ENCODE measurements at places on chromosomes 3 and 15.

GRCh38 chr3:132289316-132289715 lies 27.9 kb upstream of the ACP3 start:
- no peak for DNase-seq

DNA sequence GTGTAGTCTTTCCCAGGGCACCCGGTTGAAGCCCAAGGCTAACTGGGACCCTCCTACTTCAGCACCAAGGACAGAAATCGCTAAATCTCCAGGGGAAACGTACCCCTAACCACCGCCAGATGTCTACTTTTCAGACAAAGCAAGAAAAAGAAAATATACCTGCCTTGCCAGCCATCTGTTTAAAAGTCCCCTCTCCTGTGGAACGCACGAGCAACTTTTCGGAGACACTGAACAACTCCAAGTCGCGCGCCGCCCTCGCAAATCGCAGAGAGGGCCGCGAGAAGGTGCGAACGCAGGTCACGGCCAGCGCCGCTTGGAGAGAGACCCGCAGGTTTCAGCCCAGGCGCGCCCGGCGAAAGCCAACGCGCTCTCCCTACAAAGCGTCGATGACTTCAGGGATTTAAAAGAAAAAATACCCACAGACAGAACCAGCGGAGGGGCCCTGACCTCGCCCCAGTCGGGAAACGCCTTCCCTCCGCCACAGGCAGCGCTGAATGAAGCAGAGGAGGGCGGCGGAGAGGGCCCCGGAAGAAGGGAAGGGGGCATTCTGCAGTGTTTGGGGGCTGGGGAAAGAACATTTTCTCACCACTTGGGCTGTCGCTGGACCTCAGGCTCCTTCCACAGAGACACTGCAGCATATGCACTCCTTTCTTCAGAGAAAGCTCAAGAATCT lies 213.1 kb downstream of the FGF12 start:
- DNase-seq: no peak

DNA sequence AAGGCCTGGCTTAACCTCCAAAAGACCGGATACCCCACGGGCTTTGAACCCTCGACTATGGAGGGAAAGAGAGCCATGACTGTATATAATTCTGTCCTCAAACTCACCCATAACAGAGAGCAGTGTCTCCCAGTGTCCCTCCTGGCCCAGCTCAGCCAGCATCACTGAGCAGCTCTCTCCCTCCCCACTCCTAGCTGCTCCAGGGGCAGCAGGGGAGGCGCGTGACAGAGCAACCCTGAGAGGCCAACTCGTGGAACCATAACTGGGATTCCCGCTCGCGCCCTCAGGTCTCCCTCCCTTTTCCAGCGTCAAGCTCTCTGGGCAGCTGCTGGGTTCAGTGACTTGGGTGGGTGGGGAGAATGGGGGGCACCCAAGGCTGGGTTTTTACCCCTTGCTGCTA lies 561 bp upstream of the CPLX3 start:
- no peak for DNase-seq

GRCh38 chr15:74382004-74382816 lies 14.8 kb upstream of the CYP11A1 start:
- DNase-seq: peak; percentile 53

GRCh38 chr3:48275287-48276027 lies 34.6 kb downstream of the ZNF589 start:
- DNase-seq: no peak

DNA sequence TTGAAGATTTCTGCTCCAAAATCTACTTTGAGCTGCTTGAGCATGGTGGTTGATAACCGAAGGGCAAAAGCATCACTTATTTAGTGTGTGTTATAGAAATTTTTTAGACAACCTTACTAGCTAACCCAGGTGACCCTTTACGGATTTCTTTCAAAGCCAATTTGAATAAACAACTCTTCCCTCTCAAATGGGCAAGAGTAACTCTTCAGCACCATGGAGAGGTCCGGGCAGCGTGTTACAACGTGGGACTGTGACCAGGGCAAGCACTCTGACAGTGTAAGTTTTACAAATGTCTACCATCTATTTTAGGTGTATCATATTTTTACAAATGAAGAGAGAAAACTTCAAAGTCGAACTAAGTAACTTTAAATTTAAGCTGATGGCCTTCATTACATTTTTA lies 471.8 kb downstream of the MFSD1 start:
- DNase-seq: no peak

DNA sequence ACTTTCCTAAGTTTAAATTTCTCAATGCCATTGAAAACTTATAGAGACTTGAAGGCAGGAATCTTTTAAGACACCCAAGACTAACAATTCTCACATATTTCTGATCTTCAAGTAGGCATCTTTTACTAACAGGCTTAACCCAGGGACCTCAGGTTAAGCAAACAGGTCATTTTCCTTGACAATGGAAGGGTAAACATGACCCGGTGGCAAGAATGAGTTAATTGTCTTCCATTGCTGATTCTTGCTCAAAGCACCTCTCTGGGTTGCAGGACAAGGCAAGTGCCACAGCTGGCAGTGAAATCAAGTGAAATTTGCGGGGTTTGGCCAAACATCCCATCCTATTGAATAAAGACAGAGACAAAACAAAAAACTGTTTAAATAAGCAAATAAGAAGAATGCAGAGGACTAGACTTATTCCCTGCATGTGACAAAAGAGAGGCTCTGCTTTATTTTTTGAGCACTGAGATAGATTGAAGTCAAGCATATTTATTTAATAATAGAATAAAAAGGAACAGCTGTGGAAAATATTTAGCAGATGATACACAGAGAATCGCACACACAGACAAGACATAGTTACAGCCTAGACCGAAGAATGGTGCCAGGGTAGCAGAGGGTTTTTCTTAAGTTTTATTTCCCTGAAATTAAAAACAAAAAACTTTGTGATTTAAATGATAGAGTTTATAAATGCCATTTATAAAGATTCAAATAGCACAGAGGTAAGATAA lies 56.0 kb upstream of the MITF start:
- DNase-seq: no peak

- DNase-seq: no peak
Observed at GRCh38 chr15:96353930-96354730, 23.6 kb downstream of the NR2F2 start.

DNA sequence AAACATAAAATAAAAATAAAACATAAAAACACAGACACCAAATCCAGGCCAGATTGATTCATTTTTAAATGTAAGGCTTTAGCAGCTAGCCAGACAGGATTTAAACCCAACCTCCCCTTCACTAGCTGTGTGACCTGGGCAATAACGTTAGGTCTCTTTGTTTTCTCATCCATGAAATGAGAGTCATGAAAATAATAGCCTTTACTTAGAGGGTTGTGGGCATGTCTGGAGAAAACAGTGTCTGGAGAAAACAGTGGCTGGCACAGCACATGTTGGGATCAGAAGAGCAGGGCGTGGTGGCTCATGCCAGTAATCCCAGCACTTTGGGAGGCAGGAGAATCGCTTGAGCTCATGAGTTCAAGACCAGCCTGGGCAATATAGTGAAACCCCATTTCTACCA lies 1.9 kb upstream of the DPPA4 start:
- no peak for DNase-seq

- DNase-seq: no peak
Observed at GRCh38 chr15:95175914-95176658, 944.7 kb downstream of the MCTP2 start.

- DNase-seq: no peak
Observed at GRCh38 chr3:17741621-17742101, 770 bp downstream of the TBC1D5 start.

DNA sequence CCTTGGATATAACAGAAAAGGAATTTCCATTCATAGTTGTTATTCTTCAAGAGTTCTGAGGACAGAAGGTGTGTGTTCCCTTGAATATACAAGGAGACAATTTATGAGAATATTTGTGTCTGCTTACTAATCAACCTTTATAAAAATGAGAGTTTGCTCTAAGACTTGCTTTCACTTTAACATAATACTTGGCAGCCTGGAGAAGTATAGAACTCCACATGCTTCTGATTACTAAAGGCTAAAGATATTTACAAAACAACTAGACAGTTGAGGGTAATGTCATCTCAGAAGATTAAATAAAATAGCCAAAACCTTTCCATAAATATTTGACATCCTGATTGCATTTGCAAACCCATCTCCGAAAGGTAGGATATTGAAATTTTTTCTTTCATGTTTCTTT lies 727.1 kb upstream of the NAALADL2 start:
- no peak for DNase-seq

- DNase-seq: no peak
Observed at GRCh38 chr15:28979208-28979841, 93.6 kb downstream of the APBA2 start.

GRCh38 chr15:71146580-71146982 lies 31.3 kb downstream of the THSD4 start:
- no peak for DNase-seq

DNA sequence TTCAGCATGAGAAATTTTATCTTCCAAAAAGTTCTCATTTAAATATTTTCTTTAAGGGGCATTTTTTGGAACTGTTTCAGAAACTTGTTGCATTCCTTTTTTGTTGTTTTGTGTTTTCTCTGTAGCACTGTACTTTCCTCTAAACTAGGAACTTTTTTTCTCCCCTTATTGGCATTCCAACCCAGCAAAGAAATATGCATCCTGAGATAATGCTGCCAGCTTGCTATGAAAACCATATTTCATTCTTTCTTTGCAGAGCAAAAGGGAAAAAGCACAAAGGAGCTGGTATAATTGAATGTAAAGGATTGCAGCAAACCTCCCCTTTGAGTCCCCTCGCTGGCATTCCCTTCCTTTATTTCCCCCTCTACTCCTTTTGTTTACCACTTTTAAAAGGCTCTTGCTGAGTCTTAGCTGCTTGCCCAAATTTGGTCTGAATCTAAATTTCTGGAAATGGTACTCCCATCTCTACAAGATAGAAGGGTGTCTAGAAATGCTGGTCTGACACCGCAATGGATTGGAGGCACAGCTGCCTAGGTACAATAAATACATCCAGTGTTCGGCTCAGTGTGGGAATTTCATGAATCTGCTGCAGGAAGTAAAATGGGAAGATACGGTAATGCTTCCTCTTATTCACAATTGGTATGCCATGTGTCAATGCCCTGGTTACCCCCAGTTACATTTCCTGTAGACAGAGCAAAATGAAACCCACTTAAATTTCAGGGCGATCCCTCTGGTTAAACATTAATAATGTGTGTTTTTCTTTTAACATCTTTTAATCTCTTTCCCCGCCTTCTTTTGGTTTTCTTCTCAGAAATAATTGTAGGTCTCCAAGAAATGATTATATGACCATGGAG lies 156.6 kb downstream of the MEIS2 start:
- no peak for DNase-seq

GRCh38 chr15:60374209-60374608 lies 23.6 kb downstream of the ANXA2 start:
- DNase-seq: no peak

GRCh38 chr15:67030036-67030762 lies 35.2 kb upstream of the SMAD3 start:
- no peak for DNase-seq

- no peak for DNase-seq
Observed at GRCh38 chr3:177694316-177694715, 497.0 kb upstream of the TBL1XR1 start.

DNA sequence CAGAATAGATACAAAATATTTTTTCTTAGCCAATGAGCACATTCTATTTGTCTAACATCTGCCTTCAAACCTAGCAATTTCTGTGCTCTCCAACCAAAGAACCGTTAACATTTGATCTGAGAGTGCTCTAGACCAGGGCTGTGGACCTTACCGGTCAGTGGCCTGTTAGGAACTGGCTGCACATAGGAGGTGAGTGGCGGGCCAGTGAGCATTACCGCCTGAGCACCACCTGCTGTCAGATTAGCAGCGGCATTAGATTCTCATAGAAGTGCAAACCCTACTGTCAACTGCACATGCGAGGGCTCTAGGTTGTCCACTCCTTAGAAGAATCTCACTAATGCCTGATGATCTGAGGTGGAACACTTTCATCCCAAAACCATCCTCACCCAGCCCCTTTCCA lies 131.7 kb downstream of the CADM2 start:
- DNase-seq: no peak

Data from stimulated activated CD4-positive, alpha-beta T cell treated with anti-CD3 and anti-CD28 coated beads, TNF-alpha, amount 100 ng/mL, for 1 hour (primary cell).